ENCODE measurements at places on chromosomes 3 and 15.

DNA sequence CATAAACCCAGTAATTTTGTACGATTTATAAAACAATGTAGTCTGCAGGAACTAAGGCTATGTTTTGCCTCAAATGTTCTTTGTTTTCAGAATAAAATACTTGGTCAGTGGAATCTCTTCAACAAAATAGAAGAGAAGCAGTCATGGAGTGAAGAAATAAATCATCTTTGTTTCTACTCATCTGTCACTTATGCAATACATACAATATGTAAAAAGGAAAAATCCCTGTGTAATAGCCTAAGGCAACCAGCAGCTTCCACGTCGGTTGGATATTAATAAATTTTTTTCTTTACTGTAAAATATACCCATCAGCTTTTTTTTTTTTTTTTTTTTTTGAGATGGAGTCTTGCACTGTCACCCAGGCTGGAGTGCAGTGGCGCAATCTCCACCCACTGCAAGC lies 5.2 kb upstream of the WDR5B start:
- no peak for DNase-seq

DNA sequence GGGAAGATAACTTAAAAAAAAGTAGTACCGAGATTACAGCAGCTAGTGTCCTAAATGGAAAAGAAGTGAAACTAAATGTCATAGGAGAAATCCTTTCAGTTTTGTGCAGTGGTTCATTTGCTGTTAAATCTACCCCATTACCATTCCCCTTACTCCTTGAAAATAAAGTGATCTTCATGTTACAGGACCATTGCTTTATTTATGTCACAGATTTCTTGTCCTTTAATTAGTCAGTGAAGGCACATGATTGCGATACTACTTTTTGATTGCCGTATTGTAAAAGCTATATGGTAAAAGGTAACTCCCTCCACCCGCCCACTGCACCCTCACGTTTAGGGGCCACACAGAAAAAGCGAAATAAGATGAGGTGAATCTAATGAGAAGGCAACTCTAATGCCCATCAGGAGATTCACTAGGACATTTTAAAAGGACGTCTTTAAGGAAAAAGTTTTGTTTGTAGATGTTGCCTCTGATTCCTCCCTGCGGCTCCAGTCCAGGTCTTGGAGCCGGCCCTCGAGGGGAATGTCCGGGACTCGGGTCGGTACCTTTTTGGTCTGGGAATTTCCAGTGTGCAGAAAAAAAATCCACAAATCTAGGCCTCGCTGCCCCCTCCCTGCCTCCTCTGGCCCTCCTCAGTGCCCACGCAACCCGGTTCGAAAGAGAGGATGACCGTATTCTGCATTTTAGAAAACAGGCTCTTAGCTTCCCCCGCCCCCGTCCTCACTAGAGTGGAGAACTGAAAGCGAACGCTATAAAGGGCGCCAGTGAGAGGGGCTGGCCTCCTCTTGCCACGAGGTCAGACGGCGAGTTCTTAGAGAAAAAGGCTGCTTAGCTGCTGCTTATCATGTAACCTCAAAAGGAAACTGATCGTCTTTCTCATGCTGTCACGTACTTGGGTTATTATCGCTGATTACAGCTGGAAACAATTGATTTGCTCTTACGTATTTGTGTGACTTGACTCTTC lies 21.8 kb upstream of the NFKBIZ start:
- DNase-seq: peak; percentile 97

DNA sequence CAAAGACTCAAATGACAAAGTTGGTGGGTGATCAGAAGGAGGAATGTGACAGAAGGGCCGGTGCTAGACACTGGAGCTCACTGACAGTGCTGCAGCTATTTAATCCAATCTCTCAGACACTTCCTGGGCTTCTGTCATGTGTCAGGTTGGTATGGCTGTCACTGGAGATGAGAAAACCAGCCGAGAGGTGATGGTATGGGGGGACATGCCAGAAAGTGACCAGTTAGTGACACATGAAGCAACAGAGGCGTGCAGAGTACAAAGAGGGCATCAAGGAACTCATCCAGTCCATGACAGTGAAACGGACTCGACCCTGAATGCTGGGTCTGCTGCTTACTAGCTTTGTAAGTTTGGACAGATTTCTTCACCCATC lies 219.5 kb downstream of the CADPS start:
- no peak for DNase-seq

GRCh38 chr3:72169561-72170472 lies 384.9 kb upstream of the PROK2 start:
- DNase-seq: no peak

DNA sequence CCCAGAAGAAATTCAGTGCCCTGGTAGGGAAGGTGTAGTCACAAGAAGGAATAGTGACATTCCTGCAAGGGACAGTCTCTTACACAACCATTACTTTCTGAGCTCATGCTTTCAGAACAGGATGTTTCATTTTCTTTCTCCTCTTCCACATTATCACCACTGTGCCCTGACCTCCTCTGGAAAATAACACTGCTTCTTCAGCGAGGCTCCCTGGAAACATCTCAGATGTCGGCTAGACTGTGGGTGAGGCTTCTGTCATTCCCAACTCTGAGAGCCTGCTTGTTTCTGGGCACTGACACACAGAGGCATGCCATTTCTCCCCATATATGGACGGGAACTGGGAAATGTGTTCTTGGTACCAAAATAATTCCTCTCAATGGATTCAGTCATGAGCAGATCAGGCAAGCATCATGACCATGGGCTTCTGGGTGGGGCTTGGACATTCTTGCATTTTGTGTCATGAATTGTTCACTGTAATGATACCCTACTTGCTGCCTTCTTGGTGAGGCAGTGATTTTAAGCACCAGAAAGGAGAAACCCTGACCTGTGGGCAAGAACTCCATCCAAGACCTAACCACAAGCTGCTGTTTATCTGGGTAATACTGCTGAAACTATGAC lies 14.3 kb upstream of the TNFAIP8L3 start:
- no peak for DNase-seq

DNA sequence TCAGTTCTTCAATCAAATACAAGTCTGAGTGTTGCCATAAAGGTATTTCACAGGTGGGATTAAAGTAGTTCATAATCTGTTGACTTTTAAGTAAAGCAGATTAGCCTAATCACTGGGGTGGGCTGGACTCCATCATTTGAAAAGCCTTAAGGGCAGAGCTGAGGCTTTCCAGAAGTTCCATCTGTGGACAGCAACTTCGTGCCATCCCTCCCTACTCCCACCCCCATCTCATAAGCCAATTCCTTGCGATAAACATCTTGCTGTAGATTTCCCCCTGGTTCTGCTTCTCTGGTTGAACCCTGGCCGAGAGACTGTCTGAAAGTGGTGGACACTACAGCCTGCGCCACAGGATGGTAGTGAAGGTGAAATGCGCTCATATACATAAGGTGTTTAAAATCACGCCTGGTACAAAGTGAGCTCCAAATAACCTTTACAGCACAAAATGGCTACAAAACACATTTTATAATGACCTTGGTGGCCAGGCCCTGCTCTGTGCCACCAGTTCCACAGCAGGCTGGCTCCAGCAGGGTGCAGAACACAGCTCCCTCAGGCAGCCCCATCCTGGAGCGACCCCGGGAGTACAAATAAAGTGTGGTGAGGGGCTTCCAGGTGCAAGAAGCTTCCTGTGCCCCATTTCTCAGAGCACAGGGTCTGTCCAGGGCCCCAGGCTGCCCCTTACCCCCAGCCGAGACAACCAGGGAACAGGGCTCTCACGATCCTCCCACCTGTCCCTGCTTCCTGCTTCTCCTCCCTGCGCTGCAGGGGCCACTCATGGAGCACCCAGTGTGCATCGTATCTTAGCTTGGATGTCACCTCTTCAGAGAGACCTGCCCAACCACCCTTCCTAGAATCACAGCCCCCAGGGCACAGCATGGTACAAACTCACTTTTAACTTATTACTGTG lies 25.8 kb upstream of the GATA2 start:
- DNase-seq: no peak

DNA sequence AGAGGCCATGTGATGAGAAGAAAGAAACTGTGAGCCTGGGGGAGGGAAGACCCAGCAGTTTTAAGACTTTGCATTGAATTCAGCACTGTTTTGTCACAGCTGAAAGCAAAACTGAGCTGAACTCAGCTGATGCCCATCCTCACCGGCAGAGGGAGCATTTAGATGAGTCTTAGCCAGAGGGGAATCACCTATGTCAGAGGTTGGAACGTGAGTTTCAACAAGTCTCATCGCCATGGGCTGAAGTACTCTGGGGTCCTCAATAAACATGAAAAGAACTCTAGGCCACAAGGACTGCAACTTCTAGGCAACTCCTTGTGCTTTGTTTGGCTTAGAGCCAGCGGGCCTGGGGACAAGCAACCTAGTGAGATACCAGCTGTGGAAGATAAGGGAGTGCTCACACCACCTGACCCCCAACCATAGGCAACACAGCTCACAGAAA lies 324.5 kb downstream of the TBL1XR1 start:
- DNase-seq: peak; percentile 75

GRCh38 chr3:118636841-118637240 lies 397.8 kb downstream of the IGSF11 start:
- peak; percentile 10 for DNase-seq

DNA sequence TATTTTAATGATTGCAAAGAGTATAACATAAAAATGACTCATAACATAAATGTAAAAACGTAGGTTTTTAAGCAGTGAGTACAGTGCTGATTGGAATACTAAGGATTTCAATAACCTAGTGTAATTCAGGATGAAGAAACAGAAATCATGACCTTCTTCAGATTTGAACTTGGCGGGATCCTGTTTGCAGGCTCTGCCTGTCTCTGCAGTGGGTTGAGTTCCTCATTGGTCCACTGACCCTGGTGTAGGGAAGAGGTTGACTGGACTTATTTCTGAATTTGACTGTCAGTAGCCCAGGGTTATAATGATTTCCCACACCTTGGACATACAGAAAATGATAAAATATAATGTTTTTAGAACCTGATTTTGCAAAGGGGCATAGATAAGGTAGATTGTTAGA lies 171.7 kb downstream of the FNDC3B start:
- no peak for DNase-seq

DNA sequence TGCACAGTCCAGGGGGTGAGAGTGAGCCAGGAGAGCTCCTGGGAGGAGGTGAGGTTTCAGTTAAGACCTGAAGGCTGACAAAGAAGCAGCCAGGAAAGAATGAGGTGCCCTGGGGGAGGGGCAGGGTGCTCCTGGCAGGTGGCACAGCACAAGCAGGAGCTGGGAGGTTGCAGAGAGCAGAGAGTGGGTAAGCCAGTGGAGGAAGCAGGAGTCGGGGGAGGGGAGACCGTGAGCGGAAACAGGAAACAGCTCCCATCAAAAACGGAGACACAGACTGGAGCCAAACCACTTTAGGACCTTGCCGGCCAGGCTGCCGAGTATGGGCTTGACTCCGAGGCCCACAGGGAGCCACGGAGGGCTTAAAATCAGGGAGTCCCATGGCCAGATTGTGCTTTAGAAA lies 12.1 kb upstream of the FBLN2 start:
- DNase-seq: no peak

All from GM12865 (cell line).